ENCODE measurements at places on chromosomes 5 and 9.
A peak's percentile ranks its signal among the peaks of the same experiment; 100 is the strongest.

- no peaks in the 10 kb centered on the region for H3K27me3 ChIP-seq
- H3K27ac ChIP-seq: no peak overlapping the region
- H3K4me3 ChIP-seq: no peak overlapping the region
- no peaks in the 10 kb centered on the region for H3K4me1 ChIP-seq
Measured at GRCh38 chr5:54344653-54345052, 34.3 kb upstream of the ARL15 start.

- no peak for DNase-seq
- H3K27ac ChIP-seq: no peak overlapping the region
- H3K4me1 ChIP-seq: peaks cover 4% of the 10 kb centered on the region
- H3K4me3 ChIP-seq: no peak overlapping the region
- no peaks in the 10 kb centered on the region for H3K27me3 ChIP-seq
- no peaks in the 10 kb centered on the region for H3K36me3 ChIP-seq
Measured at GRCh38 chr9:31542384-31543055, 841.9 kb upstream of the ACO1 start.

DNA sequence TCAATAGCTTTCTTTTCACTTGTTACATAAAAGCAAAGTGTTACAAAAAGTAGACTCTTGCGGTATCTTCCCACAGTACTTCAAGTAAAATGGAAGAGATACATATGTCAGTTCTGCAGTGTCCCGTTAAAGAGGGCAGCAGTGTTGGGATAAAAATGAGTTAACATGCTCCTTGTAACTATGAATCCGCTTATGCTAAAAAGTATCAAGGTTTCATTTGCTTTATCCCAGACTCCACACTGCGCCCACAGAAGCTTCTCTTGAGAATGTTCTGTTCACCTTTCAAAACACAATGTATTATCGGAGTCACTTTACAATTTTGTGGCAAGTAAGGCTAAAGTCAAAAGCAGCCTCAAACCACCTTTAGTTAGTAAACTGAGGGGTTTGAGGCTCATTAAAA lies 790 bp downstream of the PTAR1 start:
- DNase-seq: no peak
- H3K4me1 ChIP-seq: peaks cover 8% of the 10 kb centered on the region
- H3K36me3 ChIP-seq: peaks cover 25% of the 10 kb centered on the region
- H3K27me3 ChIP-seq: no peaks in the 10 kb centered on the region
- peak overlapping the region; percentile 74 for H3K27ac ChIP-seq
- peak overlapping the region; percentile 84 for H3K4me3 ChIP-seq

DNA sequence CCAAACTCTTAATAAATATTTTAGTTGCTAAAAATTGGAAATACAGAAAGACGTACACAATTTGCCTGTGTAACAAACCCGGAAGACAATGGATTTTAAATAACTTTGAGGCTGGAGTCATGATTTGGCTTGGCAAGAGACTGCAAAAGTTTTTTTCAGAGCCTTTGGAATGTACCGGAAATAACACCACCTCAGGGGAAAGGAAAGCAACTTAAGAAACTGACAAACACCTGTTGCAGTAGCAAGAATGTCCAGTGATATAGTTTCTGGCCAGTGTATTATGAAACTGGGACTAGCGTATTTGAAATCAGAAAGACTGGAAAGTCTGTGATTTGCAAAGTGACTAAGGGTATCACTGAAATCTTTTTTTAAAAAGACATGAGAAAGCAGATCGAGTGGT lies 842 bp downstream of the MUSK start:
- no peak for DNase-seq
- H3K27ac ChIP-seq: no peak overlapping the region

- H3K36me3 ChIP-seq: peaks cover 45% of the 10 kb centered on the region
- no peak overlapping the region for H3K4me3 ChIP-seq
- no peaks in the 10 kb centered on the region for H3K4me1 ChIP-seq
- no peaks in the 10 kb centered on the region for H3K27me3 ChIP-seq
- H3K27ac ChIP-seq: no peak overlapping the region
- DNase-seq: no peak
Measured at GRCh38 chr5:43161244-43161643, 30.8 kb upstream of the NIM1K start.

DNA sequence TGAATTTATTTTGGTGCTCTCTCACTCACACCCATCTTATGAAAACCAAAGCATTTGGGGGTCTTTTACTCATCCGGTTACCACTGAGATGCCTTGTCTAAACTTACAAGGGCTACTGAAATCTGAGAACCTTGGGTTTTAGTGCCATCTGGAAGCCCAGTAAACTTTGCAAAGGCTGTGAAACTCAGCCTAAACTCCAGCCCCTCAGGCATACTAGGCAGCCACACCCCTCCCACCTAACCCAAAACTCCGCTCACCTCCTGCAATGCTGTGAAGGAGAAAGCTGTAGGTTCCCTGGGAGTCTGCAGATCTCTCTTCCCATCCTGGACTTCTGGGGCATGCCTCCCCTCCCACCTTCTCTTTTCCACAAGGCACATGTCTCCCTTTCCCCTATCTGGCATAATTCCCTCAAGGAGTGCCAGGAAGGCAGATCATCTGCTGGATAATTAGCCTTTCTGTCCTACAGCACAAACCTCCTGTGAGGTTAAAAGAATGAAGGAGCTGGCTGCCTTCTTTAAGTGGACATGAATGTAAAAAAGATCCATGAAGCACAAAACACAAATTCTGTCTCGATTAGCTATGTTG lies 71.5 kb upstream of the ANXA1 start:
- H3K4me3 ChIP-seq: no peak overlapping the region
- no peaks in the 10 kb centered on the region for H3K36me3 ChIP-seq
- no peaks in the 10 kb centered on the region for H3K4me1 ChIP-seq
- no peak overlapping the region for H3K27ac ChIP-seq

DNA sequence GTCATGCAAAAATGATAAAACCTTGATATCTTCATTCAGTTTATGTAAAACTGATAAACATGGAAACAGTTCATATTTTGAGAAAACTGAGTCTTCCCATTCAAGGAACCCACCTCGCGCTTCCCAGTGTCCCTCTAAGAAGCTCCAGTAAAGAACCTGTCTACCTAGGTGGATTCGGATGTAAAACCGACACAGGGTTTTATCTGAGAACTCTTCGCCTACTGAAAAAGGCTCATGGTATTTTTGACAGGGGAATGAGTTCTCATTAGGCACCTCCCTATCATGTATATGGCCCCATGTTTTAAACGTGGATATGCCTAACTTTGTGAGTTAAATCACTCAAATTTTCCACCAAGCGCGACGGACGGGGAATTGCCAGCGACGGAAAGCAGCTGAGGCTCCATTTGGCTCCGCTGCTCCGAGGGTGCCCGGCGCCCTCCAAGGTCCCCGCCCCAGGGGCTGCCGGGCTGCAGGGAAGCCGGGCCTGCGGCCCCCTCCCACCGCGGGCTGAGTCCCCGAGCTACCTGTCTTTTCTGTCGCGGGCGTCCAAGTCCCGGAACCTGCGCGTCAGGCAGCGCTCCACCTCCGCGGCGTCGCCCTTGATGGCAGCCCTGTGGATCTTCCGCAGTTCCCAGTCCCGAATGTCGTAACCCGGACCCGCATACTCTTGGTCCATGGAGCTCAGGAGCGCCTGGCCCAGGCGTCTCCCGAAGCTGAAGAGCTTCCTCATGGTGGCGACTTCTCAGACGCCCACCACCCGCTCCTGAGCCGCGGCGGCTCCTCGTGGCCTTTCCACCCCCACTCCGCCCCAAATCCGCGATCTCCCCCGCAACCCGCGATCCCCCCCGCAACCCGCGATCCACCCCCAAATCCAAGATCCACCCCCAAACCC lies 594 bp downstream of the ANKRD18A start:
- H3K4me3 ChIP-seq: peak overlapping the region; percentile 53
- H3K4me1 ChIP-seq: no peaks in the 10 kb centered on the region
- DNase-seq: no peak
- H3K27ac ChIP-seq: peak overlapping the region; percentile 62
- no peaks in the 10 kb centered on the region for H3K27me3 ChIP-seq

All from RWPE2 (cell line).